ENCODE measurements at places on chromosomes 16 and 17.
A peak's percentile ranks its signal among the peaks of the same experiment; 100 is the strongest.

- DNase-seq: no peak
These were observed 276.8 kb downstream of the STX8 start for GRCh38 chr17:9298776-9299295.

DNA sequence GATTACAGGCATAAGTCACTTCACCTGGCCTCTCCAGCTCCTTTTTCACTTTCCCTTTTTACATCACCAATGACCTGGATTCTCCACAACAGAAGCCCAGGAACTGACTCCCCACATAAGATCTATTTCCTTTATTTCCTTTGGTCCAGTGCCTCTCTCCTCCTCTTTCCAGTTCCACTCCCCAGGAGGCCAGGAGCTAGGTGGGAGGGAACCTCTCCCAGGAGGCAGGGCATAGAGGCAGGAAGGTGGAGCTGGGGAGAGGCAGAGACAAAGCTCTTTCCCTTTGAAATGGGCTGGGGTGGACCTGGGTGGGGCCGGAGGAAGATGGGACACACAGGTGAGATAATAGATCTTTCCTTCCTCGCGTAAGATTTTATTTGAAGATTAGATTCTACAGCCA lies 318.3 kb upstream of the TNRC6C start:
- DNase-seq: no peak

DNA sequence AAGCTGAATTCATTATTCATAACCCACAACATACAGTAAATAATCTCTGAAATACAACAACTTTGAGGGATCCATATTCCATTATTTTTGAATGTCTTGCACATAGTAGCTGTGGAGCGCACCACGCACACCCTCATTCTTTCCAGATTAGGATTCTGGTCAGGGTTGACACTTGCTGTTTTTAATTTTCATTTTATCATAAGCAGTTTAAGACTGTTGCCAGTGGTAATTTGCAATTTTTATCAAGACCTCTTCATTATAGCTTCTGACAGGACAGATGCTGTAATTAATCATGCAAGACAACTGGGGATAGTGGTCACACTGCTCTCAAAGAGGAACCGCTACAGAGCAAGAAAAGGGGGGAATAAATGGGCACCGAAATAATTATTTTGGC lies 109.7 kb downstream of the TOX3 start:
- DNase-seq: no peak

DNA sequence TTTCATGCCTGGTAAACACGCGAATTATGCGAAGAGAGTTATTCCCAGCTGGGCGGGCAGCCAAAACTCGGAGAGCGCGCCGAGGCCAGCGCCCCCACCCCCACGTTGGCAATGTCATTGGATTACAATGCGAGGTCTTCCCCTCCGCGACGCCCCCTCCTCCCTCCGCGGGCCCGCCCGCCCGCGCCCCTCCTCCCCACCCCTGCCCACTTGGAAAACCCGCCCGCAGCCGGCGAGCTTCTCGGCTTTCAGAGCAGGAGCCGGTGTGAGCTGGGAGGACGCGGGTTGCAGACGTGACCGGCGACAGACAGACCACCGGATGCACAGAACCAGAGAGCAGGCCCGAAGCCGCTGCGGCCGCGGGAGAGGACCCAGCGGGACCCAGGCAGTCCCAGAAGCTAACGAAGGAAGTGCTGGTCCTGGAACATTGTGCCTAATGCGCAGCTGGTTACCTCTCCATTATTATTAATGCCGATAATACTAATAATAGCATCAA lies 4.0 kb downstream of the NOG start:
- no peak for DNase-seq

GRCh38 chr16:89315791-89316581 lies 98.5 kb downstream of the ZNF778 start:
- DNase-seq: no peak

- DNase-seq: no peak
These were observed 2.9 kb upstream of the SMIM5 start for GRCh38 chr17:75630071-75630917.

GRCh38 chr17:14294876-14295275 lies 6.0 kb upstream of the HS3ST3B1 start:
- DNase-seq: no peak

- no peak for DNase-seq
These were observed 332.8 kb downstream of the MAF start for GRCh38 chr16:79267781-79268180.

- DNase-seq: peak; percentile 37
These were observed 61.1 kb downstream of the SIAH1 start for GRCh38 chr16:48323783-48324775.

Data from muscle of arm (tissue), 14 donors.